ENCODE measurements at places on chromosomes 11 and 22.

DNA sequence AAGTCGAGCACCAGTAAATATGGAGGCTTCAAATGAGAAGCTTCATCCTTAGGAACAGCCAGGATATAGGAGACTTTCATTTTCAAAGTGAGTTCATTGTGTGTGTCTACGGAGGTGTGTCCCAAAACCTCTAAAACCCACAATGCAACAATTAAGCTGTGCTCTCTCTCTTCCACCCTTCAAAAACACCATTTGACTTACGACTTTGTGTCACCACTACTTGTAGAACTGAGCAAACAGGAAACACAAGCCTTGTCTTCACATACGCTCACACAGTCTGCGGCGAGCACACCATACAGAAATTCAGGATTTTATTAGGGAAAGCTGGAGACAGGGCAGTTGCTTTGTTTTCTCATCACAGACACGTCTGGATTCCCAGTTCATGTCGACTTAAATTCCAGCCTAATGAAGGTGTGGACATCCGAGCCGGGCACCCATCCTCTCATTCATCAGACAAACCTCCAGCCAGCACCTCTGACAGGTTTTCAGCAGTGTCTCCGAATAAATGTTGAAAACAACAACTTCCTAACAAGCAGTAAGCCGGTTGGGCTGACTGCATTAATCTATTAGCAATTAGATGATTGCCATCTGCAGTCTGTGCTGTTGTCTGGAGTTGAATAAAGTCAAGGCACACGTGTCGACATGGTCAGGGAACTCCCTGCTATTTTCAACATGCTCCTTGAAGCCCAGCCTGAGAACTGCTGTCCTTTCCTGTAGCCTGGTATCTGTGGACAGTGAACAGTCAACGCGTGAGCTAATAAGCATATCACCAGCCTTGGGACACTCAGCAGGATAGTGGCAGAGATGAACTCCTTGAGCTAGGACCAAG, 1411.1 kb downstream of the BRD1 start:
- DNase-seq, result no peak

GRCh38 chr11:106828976-106829375, 189.3 kb downstream of the GUCY1A2 start:
- no peak for DNase-seq

- peak; percentile 86 for DNase-seq
Observed at GRCh38 chr11:57491371-57492061, 24.0 kb downstream of the SLC43A1 start.

- no peak for DNase-seq
Observed at GRCh38 chr22:28220626-28221363, 301.7 kb upstream of the PITPNB start.

GRCh38 chr11:91174193-91174592, 951.3 kb upstream of the CHORDC1 start:
- DNase-seq, result no peak

DNA sequence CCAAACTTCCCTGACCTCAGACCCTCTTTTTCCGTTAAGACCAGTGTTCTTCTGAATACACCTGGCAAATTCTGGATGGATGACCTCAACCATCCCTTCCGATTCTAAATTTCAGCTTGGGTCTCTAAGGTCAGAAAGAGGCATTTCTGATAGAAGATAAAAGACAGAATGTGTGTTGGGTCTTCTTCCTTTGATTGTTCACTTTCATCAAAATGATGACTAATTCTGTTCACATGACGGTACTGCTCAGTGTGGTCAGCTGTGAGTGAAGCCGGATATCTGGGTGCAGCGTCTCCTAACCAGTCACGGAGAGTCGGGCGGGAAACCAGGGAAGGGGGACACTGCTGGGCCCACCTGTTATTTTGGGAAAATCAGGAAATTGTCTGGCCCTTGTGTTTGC, 151.6 kb upstream of the NAV2 start:
- DNase-seq, result no peak

- DNase-seq, result peak; percentile 66
Observed at GRCh38 chr22:31313366-31314147, 21.3 kb upstream of the PIK3IP1 start.

DNA sequence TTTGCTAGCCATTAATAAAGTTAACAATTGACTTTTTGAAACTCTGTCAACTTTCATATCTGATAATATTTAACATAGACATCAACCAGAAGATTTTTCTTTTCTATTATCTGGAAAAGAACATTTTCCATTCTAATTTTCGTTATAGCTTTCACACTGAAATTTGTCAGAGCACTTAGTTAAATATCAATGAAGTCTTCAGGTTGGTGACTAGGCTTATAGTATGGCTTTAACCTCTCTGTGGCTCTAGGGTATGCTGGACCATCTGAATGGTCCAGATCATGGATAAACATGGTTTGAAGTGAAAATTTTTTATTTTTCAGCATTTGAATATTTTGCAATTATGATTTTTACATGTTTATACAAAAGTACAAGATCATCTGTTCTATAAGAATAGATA, 548.1 kb downstream of the CNTN5 start:
- DNase-seq, result no peak

DNA sequence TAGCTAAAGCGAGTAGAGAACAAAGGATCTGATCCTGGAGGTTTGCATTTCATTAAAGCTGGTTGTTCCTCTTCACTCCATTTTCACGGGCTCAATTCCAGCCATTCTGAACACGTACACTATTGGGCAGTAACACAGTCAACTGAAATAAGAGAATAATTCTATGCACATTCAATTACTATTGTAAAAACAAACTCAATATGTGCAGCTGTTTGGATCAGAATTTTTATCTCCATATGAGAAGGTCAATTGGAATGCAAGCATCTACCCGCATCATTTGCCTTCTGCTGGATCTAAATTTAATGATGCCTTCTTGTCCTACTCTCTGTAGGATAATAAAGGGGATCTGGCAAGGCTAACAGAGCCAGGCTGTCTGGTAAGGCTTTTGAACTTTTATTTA, 562.8 kb upstream of the CCDC179 start:
- no peak for DNase-seq

GRCh38 chr11:70183483-70184176, 19.5 kb upstream of the FADD start:
- DNase-seq, result no peak

- DNase-seq, result no peak
Observed at GRCh38 chr22:47178339-47178738, 415.9 kb downstream of the TBC1D22A start.

GRCh38 chr22:37147186-37147990, 2.3 kb downstream of the IL2RB start:
- DNase-seq, result no peak

GRCh38 chr11:708511-708910, 2.5 kb downstream of the EPS8L2 start:
- DNase-seq, result no peak

DNA sequence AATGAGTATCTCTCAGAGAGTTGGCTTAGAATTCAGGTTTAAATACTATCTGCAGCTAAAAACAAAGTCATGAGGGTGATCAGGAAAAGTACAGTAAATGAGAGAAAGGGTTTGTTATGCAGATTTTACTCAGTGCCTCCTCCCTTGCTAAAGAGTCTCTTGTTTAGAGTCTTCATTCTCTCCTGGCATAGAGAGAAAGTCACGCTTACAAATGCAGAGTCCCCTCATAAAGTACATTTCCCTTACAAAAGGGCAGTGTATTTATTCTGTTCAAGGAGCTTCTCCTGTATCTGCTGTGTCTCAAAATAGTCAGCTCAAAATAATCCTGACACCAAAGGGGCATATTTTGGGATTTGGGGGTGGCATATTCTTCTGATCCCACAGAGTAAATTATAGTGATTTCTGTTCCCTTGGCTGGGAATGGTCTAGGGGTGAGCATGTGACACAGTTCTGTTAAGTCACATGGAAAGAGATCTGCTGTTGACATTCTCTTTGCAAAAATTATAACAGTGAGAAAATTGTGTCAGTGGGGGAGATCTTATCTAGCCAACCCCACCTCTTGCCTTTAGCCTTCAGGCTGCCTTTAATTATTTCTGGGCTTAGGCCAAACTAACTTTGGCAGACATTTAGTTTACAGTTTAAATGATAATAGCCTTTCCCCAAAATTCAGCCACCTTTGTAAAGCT, 102.9 kb downstream of the MTNR1B start:
- DNase-seq, result no peak

- DNase-seq, result no peak
Observed at GRCh38 chr11:90100431-90100830, 14.7 kb downstream of the UBTFL1 start.

- DNase-seq, result no peak
Observed at GRCh38 chr11:35725885-35726284, 63.3 kb downstream of the TRIM44 start.

DNA sequence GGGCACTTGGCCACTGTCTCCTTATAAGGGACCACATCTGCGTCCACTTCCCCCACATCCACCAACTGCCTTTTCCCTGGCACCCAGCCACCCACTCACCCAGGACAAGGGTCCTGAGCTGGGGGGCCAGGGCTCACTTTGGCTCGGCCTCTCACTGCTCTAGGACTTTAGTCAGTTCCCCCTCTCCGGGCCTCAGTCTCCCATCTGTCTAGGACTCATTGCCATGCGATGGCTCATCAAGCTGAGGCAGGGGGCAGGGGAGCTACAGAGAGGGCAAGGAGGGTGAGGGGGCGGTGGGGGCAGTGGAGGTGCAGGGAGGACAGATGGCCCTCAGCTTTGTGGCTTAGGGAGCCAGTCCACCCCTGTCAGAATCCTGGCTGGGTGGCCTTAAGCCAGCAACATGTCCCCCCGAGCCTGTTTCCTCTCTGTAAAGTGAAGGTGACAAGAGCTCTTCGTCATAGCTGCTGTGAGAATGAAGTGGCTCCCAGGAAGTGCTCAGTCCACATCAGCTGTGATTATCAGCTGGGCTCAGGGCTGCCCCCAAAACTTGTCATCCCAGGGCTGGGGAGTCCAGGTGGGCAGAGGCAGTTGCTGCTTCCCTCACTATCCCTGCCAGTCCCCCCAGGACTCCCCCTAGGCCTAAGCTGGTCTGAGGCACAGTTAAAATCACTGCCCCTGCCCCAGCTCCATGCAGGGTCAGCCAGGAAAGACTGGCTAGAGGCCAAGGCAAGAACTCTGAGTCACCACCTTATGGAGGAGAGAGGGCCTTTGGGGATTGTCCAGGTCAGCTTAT, 14.9 kb downstream of the RAC2 start:
- DNase-seq, result no peak

- DNase-seq, result peak; percentile 81
Observed at GRCh38 chr22:28736301-28737155, 5.1 kb downstream of the CHEK2 start.

GRCh38 chr11:61083601-61084147, 18.6 kb upstream of the CD5 start:
- DNase-seq, result no peak

GRCh38 chr11:128905345-128906184, 14.4 kb downstream of the KCNJ5 start:
- DNase-seq, result peak; percentile 10

DNA sequence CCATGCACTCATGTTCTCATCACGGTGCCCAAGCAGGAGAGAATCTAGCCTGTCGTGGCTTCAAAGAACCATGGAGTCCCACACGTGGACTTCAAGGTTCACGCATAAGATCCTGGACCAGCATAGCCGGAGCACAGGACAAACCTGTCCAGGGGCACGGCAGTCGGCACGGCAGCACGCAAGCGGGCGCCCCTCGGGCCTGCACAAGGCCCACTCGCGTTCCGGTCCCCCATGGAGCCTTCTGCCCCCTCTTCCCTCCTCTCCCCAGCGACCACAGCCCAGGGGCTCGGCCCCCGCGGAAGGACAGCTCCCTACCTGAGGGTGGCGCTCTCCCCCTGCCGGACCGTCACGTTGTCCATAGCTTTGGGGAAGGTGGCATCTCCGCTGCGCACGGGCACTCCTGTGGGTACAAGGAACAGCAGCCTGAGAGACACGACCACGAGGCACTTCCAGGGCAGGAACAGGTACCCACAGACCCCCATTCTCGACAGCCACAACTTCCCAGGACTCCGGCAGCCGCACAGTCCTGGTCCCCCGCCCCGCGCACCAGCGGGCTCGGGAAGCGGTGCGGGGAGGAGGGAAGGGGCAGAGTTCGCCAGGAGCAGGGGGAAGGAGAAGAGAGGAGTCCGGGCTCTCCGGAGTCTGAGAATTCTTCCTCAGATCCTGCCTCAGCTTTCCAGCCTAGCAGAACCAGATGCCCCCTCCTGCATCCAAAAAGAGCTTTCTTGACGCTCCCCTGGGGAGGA, 589.5 kb downstream of the OPCML start:
- no peak for DNase-seq

GRCh38 chr22:42933485-42934091, 76.5 kb upstream of the ARFGAP3 start:
- DNase-seq, result no peak

DNA sequence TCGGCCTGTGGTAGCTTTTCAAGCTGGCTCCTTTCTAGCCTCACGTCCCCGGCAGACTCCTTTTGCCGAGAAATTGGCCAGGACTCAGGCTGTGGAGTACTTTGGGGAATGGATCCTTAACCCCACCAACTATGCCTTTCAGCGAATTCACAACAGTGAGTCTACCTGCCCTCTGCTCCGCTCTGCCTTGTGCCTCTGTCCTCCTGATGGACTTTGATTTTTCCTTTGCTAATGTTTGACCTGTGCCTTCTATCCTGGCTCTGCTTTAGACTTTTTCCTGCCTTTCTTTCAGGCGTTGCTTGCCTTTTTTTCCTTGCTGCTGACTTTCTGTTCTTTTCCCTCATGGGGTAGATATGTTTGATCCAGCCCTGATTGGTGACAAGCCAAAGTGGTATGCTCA, 12.5 kb downstream of the MADD start:
- DNase-seq, result no peak

GRCh38 chr22:21990445-21991303, 8.1 kb upstream of the TOP3B start:
- DNase-seq, result no peak

DNA sequence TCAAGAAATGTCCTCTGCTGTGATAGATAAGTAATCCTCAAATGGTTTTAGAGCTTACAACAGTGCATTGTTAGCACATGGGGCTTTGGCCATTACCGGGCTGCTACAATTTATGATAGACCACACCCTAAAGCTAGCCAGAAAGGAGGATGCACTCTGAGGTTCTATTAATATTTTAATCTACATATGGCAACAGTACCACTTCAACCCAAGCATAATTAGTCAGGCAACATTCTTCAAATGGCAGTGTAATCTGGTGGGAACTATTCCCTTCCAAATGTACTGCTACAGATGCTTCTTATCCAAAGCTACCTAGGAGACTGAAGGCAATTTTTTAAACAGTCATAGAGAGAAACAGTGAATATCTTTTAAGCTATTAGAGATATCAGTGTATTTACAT, 697.6 kb downstream of the KCNA4 start:
- no peak for DNase-seq

Measured in erythroblast (primary cell).